ENCODE measurements at places on chromosomes 4 and X.

GRCh38 chr4:153971899-153972298 lies 183.0 kb upstream of the SFRP2 start:
- DNase-seq = no peak

DNA sequence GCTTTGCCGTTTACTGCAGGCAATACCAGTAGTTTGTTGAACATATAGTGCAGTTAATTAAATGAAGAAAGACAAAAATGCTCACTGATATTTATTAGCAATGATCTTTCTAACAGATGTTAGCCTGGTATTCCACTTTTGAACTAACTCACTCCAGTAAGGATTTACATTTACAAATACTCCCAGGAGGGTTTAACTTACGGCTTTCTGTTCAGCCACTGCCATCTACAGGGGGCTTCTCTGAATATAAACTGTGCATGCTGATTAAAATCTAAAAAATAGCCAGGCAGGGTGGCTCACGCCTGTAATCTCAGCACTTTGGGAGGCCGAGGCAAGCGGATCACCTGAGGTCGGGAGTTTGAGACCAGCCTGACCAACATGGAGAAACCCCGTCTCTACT lies 2.2 kb upstream of the SRD5A3 start:
- no peak for DNase-seq

DNA sequence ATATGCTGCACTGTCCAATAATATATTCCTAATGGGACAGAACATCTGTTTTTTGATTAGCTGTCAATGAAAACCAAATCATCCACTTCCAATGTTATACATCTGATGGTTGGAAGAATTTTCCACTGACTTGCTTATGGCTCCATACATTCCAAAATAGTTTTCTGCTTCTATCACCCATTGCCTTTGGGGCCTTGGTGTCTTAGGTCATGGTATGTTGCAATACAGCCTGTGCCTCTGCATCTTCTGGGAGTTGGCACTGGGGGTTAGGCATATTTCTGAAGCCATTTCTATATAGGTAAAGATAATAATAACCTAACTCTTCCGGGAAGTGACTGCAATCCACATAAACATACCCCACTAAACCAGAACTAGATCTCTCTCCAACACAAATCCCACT lies 53.2 kb upstream of the NR3C2 start:
- no peak for DNase-seq

DNA sequence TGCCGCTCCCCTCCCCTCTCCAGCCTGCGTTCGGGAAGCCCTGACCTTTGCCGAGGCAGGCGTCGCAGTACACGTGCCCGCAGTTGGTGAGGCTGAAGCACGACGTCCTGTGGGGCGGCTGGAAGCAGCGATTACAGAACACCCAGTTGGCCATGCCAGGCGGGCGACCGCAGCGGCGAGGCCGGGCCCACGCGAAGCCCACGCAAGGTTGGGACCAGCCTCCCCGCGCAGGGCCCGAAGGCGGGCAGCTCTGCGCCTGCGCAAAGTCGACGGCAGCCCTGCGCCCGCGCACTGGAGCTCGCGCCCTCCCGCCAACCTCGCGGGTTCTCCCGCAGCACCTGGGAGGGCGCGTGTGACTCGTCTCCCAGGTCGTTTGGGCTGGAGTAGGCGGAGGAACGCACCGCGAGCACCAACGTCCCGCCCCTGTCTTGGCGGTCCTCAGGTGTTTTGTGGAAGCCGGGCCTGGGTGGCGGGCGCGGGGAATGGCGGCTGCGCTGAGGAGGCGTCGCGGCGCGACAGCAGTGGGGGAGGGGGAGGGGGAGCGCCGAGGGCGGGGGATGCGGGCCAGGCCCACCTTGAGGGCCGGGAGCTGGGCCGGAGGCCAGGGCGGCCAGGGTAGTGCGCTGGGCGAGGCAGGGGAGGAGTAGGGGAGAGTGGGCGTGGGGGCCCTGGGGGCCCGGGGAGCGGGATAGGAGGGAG lies at the start of gene RNF212:
TSS of gene RNF212 (minus strand) at position 254 of the 699 bp plus-strand sequence. CDS start at position 154, 100 bp downstream.
- peak; percentile 43 for DNase-seq

- no peak for DNase-seq
Observed at GRCh38 chrX:128929271-128930057, 593.8 kb downstream of the SMARCA1 start.

Measured in CD4-positive, alpha-beta memory T cell (primary cell).